Stimulated activated naive CD4-positive, alpha-beta T cell (primary cell): ENCODE measurements at places on chromosomes 1 and 21.

DNA sequence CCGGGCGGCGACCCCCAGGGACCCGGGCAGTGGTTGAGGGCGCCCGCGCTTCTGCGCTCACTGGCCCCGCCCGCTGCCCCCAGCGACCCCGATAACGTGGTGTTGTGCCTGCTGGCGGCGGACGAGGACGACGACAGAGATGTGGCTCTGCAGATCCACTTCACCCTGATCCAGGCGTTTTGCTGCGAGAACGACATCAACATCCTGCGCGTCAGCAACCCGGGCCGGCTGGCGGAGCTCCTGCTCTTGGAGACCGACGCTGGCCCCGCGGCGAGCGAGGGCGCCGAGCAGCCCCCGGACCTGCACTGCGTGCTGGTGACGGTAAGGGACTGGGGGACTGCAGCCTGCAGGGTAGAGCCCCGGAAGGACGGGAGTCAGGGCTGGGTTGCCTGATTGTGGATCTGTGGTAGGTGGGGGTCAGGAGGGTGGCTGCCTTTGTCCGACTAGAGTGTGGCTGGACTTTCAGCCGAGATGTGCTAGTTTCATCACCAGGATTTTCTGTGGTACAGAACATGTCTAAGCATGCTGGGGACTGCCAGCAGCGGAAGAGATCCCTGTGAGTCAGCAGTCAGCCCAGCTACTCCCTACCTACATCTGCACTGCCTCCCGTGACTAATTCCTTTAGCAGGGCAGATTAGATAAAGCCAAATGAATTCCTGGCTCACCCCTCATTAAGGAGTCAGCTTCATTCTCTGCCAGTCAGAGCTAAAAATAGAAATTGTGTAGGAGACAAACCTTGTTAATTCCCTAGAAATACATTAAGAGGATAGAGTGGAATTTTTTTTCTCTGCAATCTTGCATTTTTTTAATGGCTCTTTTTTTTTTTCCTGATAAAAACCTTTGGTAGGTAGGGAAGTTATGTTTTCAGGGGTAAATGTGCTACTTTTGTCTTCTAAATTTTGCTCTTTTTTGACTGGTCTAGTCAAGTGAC lies 1.5 kb downstream of the GADD45A start:
- peak; percentile 54 for DNase-seq

DNA sequence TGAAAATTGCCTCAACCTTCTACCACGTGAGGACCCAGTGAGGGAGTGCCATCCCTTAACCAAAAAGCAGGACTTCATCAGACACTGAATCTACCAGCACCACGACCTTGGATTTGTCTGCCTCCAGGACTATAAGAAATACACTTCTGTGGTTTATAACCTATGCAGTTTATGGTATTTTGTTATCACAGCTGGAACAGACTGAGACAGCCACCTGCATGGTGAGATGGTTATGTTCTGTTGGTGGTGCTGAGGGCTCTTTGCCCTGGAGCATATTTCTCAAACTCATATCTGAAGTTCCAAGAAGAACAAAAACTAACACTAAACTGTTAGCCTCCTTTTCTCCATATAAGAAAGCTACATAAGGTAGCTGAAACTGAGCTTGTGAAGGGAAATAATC lies 69.8 kb upstream of the RGS18 start:
- DNase-seq, result no peak

GRCh38 chr1:59986516-59987310 lies 60.1 kb upstream of the CYP2J2 start:
- DNase-seq, result no peak

- no peak for DNase-seq
These were observed 352.0 kb downstream of the USH2A start for GRCh38 chr1:216071262-216071661.

- DNase-seq, result no peak
These were observed 28.2 kb upstream of the PRDX6 start for GRCh38 chr1:173448945-173449344.

- no peak for DNase-seq
These were observed 36.7 kb downstream of the ERI3 start for GRCh38 chr1:44318097-44319088.

- no peak for DNase-seq
These were observed 96.7 kb downstream of the SYT2 start for GRCh38 chr1:202613571-202613970.

DNA sequence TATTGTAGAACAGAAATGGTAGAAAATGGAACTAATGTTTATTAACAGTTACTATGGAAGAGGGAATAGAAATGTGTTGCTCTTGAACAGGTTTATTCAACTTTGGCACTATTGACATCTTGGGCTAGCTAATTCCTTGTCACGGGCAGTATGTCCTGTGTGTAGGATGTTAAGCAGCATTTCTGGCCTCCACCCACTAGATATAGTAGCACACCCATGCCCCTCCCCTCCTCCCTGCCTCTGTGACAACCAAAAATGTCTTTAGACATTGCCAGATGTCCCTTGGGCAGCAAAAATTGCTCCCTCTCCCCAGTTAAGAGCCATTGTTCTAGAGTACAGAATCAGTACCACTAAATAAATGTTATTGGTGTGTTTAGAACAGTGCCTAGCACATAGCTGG lies 91.4 kb upstream of the TPTE start:
- DNase-seq, result no peak

DNA sequence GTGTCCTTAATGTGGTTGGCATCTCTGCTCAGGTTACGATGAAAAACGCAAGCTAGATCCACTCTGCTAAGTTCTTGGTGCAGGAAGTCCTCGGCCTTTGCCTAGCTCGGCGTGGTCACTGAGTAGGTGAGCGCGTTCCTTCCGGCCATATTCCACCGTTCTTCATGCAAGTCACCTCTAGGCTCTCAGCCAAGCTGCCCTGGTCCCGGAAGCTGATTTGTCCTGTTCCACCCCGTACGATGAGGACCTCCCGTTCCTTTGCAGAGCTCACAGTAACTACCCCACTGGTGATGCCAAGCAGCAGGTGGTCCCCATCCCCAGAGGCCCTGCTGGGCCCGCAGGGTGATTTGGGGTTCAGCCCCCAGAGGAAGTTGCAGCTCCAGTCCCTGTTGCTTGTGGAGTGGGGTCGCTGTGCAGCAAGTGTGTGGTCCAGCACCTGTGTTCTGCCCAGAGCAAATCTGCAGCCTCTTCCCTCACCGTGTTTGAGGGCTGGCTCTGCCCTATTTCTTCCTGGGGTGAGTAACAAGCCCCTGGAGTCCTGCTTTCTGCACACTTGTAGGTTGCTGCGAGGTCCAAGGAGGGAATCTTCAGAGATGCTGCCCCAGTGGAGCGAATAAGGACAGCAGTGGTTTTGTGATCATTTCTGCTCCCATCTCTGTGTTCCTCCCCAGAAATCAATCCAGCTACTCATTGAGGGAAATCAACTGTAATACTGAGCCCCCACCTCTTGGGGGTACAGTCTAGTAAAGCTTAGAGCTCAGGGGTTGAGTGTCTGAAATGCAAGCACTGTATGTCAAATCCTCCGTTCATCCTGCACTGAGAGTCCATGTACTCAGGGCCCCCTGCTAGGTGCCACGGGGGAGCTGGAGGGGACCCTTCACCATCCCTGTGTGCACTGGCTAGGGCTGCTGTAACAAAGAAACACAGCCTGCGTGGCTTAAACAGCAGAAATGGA lies 2.3 kb downstream of the UMODL1 start:
- DNase-seq, result no peak

- DNase-seq, result no peak
These were observed 159.8 kb upstream of the KCNJ6 start for GRCh38 chr21:38075833-38076587.

GRCh38 chr1:198455966-198456365 lies 84.5 kb downstream of the ATP6V1G3 start:
- DNase-seq, result no peak

GRCh38 chr21:26169061-26169610 lies 1.4 kb downstream of the APP start:
- peak; percentile 51 for DNase-seq

DNA sequence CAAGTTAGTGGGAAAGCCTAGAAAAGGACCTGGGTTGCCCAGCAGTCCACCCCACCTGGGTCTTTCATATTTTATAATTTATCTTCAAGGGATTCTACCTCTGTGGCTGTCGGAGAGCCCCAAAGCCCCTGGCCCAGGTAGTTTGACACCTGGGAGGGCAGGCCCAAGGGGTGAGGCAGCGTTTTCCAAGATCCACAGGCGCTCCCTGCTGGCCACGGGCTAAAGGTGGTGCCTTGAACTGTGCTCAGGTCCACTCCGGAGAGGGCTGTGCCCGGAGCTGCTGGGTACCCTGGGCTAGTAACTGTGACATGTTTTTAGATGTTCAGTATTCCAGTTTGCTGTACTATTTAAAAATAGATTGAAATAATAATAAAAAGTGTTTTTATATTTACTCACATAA lies 37.2 kb upstream of the CRNN start:
- DNase-seq, result no peak

GRCh38 chr1:236016083-236016482 lies 48.8 kb downstream of the NID1 start:
- DNase-seq, result no peak

GRCh38 chr1:92820024-92820423 lies 11.8 kb upstream of the RPL5 start:
- DNase-seq, result no peak

DNA sequence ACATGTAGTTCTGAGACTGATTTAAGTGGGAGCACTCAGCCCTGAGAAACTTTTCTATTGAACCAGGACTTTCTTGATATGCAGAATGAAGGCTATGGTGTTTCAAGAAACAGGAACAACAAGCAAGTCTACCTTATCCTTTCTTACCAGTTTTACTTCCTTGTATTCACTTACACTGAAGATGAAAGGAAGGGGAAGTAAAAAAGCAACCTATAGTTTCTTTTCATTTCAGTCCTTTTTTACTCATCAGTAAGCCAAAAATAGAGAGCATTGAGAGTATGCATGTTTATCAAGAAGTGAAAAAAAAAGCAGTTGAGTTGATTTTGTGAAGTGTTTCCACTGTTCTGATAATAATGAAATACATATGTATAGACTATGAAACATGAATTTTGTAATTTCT lies 1010.3 kb downstream of the AMY1C start:
- no peak for DNase-seq

GRCh38 chr1:205226868-205227583 lies 720 bp upstream of the TMCC2 start:
- DNase-seq, result no peak

DNA sequence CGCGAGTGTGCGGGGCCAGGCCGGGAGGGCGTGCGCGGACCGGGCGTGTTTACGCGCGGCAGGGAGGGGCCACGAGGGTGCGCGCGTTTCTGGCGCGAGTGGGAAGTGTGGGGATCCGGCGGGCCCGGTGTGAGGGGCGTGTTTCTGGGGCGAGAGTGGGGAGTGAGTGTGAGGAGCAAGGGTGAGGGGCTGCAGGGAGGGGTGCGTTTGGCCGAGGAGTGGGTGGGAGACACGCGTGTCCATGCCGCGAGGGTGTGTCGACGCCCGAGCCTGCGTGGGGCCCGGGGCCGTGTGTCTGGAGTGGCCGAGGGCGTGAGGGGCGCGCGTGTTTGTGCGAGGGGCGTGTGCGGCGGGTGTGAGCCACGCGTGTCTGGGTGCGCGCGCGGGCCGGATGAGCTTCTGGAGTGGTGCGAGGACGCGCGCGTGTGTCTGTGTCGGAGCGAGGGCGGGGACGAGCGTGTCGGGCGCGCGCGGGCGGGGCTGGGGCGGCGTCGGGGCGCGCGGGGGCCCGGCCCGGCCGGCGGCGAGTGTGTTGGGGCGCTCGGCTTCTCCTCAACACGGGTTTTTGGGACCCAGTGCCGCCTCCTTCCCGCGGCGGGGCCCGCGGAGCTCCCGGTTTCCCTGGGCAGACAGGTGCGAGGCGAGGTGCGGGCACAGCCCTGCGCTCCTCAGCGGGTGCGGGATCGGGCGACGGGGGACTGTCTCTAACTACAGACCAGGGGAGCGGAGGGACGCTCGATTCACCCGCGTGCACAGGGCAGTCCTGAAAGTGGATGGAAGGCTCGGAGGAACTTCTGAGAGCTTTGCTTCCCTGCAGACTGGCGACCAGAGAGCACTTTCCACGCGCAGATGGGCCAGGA lies 65.8 kb upstream of the VAMP3 start:
- DNase-seq, result peak; percentile 38

DNA sequence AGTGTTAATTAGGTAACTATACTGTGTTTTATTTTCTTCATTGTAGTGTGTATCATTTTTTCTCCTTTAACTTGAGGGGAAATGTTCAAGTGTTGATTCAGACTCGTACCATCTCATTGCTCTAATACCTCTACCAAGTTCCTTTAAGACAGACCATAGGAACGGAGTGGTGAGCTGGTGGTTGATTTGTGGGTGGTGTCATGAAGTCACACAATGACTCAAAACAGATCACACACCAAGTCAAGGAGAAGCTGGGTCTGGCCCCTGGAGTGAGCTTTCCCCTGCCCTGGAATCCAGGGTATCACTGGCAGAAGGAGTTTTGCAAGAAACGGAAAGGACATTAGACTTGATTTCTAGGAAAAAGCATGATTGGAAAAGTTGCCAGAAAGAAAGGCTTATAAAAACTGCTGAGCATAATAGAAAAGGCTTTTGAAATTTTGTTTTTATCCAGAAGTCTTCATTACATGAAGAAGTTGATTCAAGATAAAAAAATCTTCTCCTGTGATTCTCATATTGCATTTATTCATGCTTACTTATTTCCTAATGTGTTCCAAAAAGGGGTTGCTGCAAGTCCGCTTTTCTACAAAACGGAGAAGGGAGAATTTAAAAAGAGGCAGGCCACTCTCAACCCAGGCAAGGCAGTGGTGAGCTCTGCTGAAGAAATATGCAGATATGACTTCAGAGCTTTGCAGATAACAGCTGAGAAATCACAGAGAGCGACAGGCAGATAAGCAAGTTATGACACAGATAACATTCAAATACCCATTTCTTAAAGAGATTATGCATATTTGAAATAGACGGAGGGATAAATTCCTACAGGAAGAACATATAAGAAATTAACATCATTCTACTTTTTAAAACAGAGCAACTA lies 79.7 kb downstream of the TBX19 start:
- DNase-seq, result no peak

- DNase-seq, result no peak
These were observed 13.9 kb upstream of the KIF14 start for GRCh38 chr1:200634261-200635122.

DNA sequence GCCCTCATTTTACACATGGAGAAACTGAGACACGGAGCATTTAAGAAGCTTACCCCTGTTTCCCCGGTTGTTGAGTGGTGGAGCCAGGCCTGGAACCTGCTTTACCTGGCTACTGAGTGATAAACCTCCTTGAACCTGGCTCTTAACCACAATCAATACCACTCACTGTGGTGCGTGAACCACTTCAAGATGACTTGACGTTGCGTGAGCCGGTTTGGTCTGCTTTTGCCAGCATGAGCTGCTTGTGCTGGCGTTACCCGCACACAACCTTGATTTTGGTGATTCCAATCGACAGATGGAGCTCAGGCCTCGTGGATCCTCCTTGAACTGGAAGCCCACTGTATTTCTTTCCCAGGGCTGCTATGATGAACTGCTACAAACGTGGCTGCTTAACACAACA lies 6.1 kb upstream of the TINAGL1 start:
- DNase-seq, result no peak

GRCh38 chr1:160045653-160046052 lies 13.9 kb upstream of the PIGM start:
- DNase-seq, result no peak

GRCh38 chr1:31515056-31515775 lies 61.1 kb upstream of the TINAGL1 start:
- no peak for DNase-seq
